ENCODE measurements at places on chromosomes 7 and 10.

GRCh38 chr10:132554991-132555647 lies 17.5 kb downstream of the INPP5A start:
- DNase-seq: no peak

DNA sequence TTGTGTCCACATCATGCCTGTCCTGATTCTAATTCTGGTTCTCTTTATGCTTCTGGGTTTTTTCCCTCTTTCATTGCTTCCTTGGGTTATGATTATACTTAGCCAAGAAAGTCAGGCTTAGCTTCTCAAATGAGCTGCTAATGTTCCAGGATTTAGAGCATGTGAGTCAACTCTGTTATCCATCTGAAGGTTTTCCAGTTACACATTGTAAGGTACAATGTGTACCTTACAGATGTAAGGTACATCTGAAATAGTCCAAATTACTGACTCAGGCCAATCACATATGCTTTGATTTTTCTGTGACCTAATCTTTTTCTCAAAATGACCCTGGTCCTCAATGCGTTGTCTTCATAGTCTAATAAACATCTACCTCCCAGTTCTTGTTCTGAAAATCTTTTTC lies 13.3 kb upstream of the MIOS start:
- no peak for DNase-seq

DNA sequence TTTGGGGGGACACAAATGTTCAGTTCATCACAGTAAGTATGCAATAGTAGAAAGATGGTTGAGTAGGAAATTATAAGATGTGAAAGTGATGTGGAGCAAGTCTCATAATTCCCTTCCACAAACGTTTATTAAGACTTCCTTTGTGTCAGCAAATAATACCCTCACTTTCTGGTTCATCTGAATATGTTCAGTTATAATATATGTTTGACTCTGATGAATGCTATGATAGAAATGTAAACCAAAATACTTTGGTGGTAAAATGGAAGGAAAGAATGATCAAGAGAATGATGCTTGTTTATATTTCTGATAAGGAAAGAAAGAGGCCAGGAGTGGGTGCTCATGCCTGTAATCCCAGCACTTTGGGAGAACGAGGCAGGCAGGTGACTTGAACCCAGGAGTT lies 111.7 kb upstream of the PLXDC2 start:
- DNase-seq: no peak

- no peak for DNase-seq
Measured at GRCh38 chr7:99000196-99000903, 122.0 kb downstream of the TRRAP start.

GRCh38 chr10:34151481-34151880 lies 663.6 kb downstream of the PARD3 start:
- no peak for DNase-seq

DNA sequence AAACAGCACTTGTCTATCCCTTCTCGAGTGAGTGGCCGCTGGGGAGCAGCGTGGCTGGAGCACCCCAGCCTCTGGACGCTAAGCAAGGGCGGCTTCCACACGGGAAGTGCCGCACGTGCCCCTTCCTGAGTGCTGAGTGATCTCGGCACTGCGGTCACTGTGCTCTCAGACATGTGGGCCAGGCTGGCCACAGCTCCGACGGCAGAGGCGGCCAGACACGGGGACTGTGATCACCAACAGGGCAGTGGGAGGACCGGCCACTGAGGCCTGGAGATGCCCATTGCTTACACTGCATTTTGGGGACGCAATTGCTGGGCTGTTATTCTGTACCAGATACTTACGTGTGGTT lies 7.0 kb downstream of the ECHS1 start:
- no peak for DNase-seq

- no peak for DNase-seq
Measured at GRCh38 chr7:99559175-99559915, 903 bp downstream of the ZNF655 start.

- no peak for DNase-seq
Measured at GRCh38 chr10:78802431-78802830, 266.3 kb upstream of the ZMIZ1 start.

DNA sequence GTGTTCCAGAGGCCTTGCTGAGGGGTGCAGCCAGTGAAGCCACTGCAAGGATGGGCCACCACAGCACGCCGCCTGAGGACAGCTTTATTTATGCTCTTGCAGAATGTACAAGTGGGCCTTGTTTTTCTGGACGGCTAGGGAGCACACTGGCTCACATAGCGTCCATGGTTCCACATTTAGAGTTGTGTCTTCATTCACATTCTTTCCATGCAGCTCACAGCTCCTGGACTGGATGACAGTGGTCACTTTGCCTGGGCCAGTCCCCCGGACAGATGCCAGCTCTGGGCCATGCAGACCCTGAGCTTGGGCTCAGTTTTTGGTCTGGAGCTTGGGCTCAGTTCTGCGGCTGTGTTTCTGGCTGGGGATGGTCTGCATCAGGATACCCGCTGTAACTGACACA lies 2.6 kb upstream of the C10orf71 start:
- DNase-seq: no peak

DNA sequence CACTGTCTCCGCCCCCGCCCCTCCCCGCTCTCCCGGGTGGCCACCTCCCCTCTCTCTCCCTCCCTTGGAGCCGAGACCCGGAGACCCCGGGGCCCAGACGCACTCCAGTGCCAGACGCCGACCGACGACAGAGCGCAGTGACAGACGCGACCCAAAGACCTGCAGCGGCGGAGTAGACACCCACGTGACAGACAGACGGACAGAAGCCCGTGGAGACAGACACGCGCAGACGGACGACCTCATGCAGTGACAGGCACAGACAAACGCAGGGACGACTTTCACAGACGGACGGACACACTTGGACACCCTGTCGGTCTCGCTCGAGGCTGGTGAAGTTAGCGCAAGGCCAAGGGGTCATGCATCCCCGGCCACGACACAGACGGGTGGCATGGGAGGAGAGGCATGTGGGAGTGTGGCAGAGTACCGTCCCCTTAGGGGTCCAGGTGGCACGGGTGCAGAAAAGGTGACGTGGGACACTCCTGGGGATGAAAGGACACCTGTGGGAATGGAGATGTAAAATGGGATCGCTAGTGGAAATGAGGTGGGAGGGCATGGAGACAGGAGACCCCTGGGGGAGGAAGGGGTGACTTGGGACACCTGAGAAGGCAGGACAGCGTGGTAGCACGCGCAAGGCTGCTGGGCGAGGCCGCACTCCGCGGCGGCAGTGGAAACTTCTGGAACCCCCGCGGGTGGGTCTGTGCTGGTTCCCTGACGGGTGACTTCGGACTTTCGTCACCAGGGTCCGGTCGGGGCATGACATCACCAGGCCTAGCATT lies 456 bp upstream of the ACHE start:
- no peak for DNase-seq

DNA sequence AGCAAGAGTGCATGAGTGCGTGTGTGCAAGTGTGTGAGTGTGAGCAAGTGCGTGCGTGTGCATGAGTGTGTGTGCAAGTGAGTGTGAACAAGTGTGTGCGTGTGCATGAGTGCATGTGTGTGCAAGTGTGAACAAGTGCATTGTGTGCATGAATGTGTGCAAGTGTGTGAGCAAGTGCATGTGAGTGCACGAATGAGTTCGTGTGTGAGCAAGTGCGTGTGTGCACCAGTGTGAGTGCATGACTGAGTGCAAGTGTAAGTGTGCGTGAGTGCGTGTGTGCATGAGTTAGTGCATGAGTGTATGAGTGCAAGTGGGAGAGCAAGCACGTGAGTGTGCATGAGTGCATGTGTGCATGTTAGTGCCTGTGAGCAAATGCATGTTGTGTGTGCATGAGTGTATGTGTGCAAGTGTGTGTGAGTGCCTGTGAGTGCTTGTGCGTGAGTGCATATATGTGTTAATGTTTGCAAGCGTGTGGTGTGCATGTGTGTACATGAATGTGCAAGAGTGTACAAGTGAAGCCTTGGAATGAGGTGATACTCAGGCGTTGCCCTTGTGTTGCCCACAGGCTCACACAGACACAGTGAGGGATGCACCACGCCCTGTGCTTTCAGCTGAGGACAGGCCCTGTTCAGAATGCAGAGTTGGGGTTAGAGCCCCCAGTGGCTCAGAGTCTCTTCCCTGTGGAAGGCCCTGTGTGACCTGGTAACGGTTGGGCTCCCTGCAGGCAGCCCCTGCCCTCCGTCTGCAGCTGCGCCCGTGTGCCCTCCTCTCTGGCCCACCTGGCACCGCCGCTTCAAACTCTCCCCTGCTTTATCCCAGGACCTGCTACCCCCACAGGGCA lies 97.1 kb downstream of the NKX6-2 start:
- no peak for DNase-seq

- no peak for DNase-seq
Measured at GRCh38 chr10:114389426-114389825, 14.9 kb downstream of the AFAP1L2 start.

GRCh38 chr7:157222687-157223086 lies 84.0 kb downstream of the UBE3C start:
- DNase-seq: no peak

DNA sequence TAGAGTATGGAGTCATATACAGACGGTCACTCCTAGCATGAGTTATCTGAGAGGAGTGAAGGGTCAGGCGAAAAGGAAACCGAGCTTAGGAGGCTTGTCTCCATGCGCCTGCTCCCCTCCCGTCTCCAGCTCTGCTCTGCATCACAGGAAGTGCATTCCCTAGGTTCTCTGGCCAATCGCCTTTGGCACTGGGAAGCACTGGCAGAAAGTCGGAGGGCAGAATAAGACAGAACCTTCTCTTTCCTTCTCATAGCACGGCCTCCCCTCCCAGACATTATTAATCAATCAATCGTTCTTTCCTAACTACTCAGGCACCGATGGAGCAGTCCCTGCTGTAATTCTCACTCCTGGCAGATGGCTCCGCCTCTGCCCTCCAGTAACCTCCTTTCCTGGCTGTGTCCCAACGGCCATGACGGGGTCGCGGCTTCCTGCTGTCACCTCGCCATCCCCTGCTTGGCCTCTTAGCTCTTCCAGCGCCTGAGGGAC lies 177.1 kb downstream of the FRMD4A start:
- DNase-seq: no peak

GRCh38 chr7:91553410-91553895 lies 289.2 kb downstream of the FZD1 start:
- no peak for DNase-seq

GRCh38 chr10:1203216-1203615 lies 147.0 kb downstream of the WDR37 start:
- no peak for DNase-seq

DNA sequence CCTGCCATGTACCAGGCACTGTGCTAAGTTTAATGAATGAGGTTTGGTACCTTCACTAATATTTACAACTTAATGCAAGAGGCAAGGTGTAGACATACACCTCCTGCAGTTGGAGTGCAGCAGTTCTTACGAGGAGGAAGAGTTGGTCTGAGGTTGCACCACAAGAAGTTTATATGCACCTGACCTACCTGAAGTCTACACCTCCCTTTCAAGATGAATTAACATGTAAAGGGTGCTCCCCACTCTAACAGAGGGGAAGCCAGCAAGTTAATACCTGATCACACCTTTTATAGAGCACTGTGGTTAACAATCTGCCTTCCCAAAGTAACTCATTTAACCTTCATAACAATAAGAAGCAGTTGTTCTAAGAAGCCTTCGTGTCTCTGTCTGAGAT lies 120.0 kb downstream of the LYZL1 start:
- DNase-seq: no peak

DNA sequence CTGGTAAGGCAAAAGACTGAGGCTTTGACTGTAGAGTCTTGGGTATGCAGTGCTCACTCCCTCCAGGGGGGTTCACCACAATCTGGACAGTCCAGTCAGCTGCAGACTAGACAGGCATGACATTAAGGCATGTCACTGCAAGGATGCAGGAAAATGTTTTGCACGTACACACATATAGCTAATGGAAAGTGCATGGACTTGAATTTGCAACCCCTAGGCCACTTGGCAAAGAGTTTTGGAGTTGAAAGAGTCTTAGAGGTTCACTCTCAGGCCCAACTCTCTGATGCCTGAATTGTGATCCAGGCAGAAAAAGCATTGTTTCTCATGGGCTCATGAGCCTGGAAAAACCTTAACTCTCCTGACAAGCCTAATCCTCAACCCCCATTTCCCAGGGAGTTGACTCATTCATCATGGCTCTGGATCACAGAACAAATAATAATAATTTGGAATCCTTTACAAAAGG lies 51.9 kb downstream of the LAMB4 start:
- no peak for DNase-seq

GRCh38 chr7:116139007-116139406 lies 71.3 kb upstream of the TES start:
- DNase-seq: no peak

- no peak for DNase-seq
Measured at GRCh38 chr7:75559355-75559975, 67.3 kb downstream of the SPDYE5 start.

DNA sequence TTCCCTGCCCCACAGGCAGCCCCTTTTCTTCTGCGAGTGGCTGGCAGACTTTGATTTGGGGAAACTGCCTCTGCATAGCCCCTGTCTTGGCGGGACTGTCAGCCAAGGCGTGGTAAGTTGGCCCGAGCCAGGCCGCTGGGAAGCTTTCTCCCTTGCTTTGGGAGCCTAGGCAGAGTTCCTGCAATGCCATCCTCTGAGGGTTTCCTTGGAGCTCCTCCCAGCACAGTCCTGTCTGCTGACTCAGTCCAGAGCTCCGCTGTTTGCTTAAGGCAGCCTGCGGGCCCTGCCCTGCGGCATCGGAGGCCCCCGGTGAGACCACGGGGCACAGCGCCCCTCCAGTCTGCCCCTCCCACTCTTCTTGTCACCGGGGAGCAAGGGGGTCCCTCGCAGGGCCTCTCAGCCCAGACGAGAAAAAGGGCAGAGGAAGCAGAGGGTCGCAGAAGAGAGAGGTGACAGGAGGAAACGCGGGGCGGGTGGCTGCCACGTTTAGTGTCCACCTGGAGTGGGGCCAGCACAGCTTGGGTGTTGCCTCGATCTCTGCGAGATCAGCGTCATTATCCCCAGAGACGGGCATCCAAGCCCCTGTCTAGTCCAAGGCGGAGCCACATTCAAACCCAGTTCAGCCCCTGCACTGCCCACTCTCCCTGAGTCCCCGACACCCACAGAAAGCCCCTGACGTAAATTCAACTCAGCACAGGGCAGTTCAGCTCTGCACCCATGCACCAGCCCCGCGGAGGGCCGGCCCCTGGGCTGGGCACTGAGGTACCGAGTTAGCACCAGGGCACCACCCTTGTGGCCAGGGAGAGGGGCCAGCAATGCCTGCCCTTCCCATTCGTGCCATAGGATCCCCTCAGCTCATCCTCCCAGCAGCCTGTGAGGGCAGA lies 59.0 kb upstream of the CHST15 start:
- no peak for DNase-seq

DNA sequence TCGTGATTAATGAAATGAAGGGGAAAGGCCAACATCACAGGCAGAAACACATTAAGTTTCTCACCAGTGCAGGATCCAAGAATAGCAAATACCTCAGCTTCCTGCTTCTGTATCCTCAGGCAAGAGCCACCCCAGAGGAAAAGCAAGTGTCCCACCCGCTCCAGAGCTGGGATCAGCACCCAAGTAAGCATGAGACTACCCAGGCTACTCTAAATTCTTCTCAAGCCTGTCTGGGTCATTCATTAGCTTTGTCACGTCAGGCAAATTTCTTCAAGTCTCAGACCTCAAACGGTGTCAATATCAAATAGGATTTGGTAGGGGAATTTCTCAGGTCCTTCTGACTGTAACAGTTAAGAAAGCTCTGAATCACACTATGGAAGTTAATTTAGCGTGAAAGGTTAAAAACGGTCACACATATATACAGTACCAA lies 59.0 kb downstream of the GNA12 start:
- no peak for DNase-seq
